ENCODE measurements at places on chromosomes 3 and 15.

- DNase-seq = no peak
Measured at GRCh38 chr3:167728632-167729323, 5.9 kb downstream of the PDCD10 start.

DNA sequence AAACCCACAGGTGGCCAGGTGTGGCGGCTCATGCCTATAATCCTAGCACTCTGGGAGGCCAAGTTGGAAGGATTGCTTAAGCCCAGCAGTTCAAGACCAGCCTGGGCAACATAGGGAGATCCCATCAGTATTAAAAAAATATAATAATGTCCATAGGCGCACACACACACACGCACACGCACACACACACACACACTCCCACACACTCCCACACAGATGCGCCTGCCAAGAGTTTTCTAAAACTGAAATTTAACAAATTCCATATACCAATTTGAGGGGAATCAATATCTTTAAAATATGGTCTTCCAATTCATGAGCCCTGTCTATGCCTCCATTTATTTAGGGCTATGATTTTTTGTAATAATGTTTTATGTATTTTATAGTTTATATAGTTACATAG is 17.0 kb downstream of the SHISA5 start:
- DNase-seq = no peak

DNA sequence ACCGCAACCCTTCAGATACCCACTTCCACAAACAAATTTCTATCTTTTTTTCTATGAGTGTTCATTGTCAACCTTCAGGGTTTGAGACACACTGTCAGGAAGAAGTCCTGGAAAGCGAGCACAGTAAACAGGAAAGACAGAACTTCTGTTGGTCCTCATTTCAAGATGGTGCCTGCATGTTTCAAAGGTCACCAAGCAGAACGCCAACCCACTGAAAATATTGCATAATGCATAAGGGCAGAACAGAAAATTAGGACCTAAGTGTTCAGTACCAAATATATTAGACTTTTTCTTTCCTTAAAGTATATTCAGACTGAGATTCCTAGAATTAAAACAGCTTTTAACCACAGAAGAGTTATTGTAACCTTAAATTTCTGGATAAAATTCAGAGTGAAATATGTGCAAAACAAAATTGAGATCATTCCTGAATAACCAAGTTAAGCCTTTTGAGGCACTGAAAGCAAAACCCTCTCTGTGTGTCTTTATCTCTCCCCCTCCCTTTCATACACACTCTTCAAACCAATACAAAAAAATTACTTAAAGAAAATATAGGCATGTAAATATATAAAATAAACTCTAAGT is 387.8 kb upstream of the THBS1 start:
- DNase-seq = no peak

GRCh38 chr3:66362541-66362941 is 138.3 kb downstream of the LRIG1 start:
- DNase-seq = no peak

DNA sequence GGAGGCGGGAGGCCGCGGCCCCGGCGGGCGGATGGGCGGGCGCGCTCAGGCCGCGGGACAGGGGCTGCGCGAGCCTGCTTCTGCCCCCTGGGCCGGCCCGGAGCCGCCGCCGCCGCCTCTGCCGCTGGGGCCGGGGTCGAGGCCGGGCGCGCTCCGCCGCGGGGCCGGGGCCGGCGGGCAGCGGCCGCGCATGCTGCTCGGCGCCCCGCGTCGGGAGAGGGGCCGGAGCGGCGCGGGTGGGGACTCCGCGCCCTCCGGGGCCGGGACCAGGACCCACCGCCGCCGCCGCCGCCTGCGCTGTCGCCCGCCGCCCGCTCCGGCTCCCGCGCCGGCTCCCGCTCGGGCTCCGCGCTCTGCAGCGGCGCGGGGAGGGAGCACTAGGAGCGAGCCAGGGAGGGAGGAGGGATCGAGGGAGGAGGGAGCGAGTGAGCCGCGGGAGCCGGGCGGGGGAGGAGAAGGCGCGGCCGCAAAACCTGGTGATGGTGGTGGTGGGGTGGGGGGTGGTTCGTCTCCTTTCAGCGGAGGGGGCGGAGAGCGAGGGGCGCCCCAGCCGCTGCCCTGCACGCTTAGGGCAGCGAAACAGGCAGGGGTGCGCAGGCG is at the start of gene LINGO1:
TSS of gene LINGO1 (minus strand) at position 379 of the 600 bp plus-strand sequence. CDS start 597 bp downstream, outside the sequence.
- no peak for DNase-seq

DNA sequence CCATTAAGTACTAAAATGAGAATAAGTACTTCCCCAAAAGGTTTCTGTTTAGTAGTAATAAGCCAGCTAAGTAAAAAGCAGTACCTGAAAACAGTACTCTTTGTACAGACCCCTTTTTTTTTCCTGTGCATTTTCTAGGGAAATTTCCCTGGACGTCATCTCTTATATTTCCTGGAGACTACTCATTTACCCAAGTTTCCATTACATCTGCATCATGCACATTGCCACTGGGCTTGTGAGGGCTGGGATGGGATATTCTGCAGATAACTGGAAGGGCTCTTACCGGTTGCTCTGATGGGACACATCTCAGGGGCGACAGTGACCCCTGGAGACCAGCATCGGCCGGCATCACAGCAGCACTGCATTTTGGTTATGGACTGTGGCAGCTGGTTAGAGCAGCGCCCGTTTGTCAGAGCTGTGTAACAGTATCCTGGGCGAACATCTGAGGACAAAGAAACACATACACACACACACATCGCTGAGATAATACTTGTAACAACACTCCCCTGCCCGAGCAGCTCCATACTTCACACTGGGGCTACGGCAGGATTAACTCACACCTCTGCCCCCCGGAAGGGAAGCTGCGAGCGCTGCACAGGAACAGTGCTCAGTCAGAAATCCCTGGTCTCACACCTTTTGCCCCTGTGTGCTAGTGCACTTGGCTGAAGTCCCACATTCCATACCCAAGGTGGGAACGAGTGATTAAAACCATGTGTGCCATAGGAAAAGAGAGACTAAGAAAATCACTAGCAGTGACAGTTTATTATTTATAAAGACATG is 124.9 kb downstream of the FBN1 start:
- DNase-seq = no peak

GRCh38 chr3:43317461-43318316 is 31.3 kb downstream of the SNRK start:
- no peak for DNase-seq

GRCh38 chr3:116288485-116288884 is 156.8 kb downstream of the LSAMP start:
- DNase-seq = no peak

GRCh38 chr3:188868803-188869202 is 303.0 kb upstream of the TPRG1 start:
- no peak for DNase-seq

DNA sequence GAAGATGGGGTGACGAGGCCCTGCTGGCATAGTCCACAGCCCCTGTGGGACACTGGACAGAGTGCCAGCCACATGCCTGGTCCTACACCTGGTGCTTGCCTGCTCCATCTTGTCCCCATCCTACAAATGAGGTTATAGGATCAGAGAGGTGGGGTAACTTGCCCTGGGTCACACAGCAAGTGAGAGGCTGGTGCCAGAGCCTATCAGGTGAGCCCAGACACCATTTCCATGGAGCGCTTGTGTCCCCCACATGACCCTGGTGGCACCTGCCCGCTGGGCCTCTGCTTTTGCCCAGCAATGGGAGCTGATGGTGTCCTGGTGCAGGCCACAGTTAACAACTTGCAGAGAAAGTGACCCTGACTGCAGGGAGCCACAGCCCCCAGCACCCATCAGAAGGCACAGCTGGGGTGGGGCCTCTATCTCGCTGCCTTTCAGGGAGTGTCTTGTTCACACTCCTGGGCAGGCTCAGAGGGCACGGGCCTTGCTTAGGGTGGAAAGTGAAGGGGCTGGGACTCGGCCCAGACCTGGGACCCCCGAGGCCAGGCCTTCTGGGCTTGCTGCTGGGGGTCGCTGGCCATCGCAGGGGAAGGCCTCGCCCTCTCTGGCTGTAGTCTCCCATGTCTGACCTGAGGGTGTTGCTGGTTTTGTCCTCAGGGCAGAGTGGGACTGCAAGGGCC is 7.2 kb downstream of the PLXNA1 start:
- no peak for DNase-seq

GRCh38 chr3:123282461-123282860 is 80.7 kb downstream of the SEC22A start:
- DNase-seq = no peak

DNA sequence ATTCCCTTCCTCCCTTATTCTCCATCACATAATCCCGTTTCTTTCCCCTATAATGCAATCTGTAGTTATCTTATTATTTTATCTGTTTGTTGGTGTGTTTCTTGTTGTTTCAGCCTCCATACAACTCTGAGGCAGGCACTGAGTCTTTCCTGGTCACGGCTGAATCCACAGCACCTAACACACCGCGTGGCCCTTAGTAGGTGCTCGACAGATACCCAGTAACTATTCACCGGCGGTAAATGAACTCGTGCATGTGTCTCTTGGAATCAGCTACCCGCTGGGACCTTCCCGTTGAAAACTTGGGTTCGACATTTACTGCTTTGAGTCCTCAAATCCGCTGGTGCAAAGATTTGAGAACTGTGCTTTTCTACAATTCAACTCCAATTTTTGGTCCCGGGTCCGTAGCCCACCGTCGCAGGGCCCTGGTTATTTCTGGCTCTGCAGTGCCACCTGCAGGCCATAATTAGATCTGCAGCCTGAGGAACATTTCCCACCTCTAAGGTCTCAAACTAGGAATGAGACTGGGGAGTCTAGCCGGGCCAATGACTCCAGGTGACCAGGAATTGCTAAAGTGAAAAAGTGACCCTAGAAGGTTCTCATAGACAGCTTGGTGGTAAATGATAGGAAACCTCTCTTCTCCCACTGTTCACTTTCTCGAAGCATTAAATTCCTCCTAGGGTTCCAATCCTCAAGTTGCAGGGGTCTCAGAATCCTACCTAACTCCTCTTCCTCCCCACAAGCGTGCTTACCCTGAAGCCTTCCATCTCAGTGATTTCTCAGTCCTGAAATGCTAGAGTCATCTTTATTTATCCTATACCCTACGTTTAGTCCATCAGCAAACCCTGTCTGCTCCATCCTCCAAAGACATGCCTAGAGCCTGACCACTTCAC is 40.0 kb upstream of the TRH start:
- no peak for DNase-seq

DNA sequence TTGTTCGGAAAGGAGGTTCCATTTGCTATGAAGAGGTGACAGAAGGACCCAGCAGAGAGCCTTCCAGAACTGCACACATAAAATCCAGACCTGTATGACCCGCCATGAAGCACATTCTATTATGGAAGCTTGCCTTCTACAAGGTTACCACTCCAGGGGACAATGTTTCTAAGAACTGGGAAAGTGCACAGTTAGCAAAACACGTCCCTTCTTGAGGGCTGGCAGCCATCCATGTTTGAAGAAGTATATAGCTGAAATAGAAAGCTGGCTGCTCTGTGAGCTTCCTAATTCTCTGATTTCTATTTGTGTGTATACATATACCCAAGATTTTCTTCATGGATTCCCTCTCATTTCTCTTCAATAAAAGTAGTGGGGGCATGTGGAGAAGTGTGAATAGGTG is 74.6 kb downstream of the CNTN3 start:
- no peak for DNase-seq

DNA sequence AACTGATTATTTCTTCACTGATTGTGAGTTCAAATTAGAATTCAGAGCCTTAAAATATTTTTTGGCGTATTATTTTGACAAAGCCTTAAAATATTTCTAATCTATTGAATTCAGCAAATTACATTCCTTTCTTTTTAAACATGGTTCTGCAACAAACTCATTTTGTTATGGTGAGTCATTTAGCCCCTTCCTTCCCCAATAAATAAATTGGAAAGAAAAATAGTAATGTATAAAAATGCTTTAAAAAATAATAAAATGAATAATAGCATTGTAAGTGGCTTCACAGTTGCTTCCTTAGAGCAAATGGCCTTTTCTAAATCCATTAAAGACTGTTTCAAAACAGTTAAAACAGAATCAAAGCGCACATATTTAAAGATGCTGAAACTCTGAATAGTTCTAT is 12.1 kb downstream of the CSNK1G1 start:
- DNase-seq = no peak

DNA sequence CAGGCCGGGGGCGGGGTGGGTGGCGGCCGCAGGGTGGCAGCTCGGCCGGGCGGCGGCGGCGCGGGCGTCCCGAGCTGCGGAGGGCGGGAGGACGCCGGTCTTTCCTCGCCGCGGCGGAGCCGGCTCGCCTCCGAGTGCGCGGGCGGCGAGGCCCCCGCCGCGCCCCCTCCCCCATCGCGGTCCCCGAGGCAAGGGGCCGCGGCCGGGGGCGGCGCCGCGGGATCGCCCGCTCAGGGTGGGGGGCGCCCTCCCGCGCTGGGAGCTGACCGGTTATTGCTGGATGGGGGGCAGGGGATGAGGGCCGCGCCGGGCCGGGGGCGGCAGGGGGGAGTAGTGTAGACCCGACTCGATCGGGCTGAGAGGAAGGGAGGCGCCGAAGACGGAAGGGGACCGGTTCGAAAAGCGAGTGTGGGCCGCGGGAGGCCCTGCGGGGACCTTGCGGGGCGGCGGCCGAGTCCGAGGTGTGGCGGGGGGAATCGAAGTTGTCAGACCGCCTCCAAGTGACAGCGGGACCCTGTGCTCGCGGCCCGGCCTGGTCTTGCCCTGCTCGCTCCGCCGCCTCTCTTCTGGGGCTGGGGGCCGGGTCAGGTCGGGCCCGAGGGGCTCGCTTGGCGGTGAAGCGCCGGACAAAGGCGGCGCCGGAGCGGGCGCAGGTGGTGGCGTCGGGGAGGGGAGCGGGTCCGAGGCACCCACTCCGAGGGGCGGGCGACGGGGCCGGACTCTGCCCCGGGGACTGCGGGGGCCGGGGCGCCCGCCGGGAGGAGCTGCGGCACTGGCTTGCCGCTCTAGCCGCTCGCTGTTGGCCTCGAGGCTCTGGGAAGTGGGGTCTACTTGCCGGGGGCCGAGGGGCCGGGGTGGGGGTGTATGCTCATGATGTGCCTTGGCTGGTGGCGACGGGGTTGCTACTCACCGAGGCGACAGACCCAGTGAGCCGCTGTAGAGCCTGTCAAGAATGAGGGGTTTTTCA is 1.1 kb downstream of the BAHD1 start:
- DNase-seq = no peak

All from stimulated activated CD8-positive, alpha-beta memory T cell treated with anti-CD3 and anti-CD28 coated beads, Interleukin-12 subunit alpha, Interleukin-12 subunit beta, amount 100 ng/mL, for 1 hour (primary cell).